ENCODE measurements at places on chromosomes 4 and X.

- no peak for DNase-seq
Observed at GRCh38 chr4:108744307-108744706, 18.5 kb downstream of the ETNPPL start.

DNA sequence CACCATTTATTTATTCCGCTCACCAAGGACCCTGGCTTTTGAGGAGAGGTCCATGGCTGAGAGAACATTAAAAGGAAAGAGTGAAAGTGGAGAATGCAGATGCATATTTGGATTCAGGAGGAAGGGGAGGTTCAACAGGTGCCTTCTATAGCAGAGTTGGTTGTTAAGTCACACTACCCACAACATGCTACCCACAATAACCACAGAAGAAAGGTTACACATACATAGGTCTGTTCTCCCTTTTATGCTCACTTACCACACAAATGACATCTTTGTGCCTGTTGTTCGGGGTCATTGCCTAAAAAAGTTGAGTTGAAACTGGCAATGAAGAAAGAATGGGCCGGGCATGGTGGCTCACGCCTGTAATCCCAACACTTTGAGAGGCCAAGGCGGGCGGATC is 587.4 kb downstream of the RPA4 start:
- DNase-seq: no peak

DNA sequence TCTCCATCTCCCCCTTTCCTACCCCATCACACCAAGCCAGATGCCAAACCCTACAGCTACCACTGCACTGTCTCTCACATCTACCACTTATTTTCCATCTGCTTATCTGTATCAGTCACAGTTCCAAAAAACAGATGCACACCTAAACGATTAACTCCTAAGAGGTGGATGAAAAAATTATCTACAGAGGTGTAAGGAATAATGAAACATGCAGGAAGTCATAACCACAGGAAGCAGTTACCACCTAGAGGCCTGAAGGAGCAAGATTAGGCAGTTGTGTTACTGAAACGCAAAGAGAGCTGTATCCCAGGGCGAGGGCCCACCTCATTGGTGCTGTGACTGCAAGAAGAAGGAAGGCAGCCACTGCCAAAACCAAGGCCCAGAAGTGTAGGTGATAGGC is 87.8 kb upstream of the FAM241A start:
- no peak for DNase-seq

GRCh38 chr4:78749258-78749971 is 26.7 kb upstream of the BMP2K start:
- DNase-seq: no peak

DNA sequence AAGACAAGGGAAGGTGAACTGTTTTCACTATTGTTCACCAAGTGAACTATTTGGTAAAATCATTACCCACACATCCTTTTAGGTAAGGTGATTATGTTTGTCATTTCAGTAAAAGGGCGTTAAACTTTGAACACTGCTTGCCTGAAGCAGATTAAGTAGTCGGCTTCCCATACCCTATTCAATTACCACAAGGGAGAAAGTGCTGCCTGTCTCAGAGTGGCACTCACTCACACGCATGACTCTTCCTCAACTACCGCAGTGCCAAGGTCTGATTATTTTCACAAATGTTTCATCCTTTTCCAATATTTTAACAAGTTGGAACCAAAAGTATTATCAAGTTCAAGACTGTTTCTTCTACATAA is 11.0 kb downstream of the VEGFC start:
- DNase-seq: no peak

DNA sequence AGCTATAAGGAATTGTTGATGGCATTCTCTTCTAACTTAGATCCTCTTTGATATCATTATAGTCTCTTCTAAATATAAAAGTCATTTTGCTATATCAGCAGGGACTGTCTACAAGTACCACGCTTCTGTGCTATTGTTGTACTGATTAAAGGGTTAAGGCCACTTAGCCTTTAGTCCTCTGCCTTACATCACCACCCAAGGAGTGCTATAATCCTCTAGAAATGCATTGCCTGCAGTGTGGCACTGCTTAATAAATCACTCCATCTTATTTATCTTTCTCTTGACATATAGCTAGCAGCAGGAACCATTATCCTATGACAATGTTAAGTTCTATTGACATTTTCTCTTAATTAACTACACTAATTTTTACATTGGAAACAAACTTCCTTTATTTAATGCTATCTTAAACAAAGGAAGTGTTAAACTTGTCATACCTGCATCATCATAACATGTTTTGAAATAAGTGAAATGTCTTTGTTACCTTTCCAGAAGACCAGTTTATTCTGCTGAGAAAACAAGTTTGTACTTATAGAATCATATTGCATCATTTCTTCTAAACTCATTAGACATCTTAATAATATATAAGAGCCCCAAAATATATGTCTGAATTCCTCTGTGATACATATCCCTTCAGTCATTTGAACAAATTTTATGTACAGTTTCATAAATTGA is 360.9 kb upstream of the ATOH1 start:
- DNase-seq: no peak

DNA sequence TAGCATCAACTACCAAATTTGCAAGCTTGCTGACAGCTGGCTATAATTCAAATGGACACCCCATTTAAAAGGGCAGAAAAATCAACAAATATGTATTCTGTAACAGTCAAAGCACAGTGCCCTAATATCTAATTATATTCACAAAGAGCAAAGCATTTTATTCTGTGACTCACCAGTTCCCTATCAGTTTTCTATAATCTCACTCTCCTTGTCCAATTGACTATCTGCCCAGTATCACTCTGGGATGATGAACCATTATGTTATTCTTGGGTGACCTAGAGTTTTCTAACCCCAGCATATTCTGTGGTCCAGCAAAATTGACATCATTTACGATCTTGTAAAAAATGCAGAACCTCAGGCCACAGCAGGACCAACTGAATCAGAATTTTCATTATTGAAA is 82.0 kb upstream of the FREM3 start:
- DNase-seq: no peak

DNA sequence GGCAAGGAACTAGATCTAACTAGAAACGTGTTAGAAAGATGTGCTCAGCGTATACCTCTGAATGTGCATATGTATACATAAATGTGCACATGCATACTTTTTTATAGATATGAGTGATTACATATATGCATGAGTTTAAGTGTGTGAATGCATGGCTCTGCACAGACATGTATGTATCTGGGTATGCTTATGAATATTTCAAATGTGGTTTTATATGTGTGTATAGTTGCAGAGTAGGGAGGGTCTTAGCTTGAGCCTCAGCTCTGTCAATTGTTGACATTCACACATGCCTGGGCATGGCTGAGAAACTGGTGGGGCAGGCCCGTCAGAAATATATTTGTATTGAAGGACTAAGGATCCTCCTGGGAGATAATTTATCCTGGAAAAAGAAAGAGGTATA is 31.1 kb downstream of the RAP2C start:
- DNase-seq: no peak
